NCI-H2171 treated with DMSO at 0.1 percent for 48 hours (cell line): ENCODE measurements at places on chromosomes 7 and 10.

GRCh38 chr7:156514851-156515250 is 125.7 kb upstream of the RNF32 start:
- DNase-seq: no peak

GRCh38 chr7:30136117-30136731 is 1.4 kb downstream of the MTURN start:
- DNase-seq: peak; percentile 6

- no peak for DNase-seq
Measured at GRCh38 chr10:58180666-58181065, 87.0 kb downstream of the IPMK start.

- DNase-seq: no peak
Measured at GRCh38 chr10:64369885-64370773, 848.9 kb downstream of the REEP3 start.

DNA sequence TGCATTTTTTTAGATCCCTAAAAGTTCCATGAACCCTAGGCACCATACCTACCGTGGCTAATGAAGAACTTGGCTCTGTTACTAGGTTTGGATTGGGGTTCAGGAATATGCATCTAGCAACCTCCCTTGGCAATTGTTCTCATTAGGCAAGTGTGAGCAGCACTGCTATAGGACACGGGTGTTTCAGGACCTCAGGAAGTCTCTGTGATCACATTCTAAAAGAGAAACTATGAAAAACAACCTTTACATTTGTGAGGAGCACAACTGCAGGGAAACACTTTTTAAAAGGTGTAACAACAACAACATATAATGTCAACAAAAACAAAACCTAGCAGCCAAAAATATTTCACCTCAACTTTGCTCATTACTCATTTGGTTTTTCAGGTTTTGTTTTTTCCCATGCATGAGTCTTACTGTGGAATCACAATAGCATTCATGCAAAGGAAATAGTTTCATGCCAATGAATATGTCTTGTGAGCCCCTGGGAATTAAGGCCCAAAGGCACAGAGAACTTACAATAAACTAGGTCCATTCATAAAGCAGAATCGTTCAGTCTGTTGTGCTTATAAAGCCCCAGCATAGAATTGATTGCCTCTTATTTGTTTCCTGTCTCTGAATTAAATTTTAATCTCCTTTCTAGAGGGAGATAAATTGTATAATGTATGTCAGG is 255.7 kb upstream of the DGKB start:
- DNase-seq: no peak

DNA sequence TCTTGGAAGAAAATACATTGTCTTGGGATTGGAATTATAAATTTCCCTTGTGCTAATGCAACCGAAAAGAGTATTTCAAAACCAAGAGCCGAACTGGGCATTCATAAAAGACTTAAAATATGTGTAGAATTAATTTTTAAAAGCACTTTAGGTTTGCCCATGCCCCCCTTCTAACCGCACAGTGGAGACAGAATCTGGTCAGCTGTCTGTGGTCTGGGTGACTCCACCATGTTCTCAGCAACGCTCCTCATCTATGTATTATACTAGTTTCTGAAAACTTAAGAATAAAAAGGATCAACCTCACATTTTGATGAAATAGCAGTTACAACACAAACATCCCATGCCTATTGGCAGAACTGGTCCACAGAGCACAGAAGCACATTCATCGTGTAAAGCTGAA is 192.6 kb upstream of the C7orf33 start:
- no peak for DNase-seq

- DNase-seq: peak; percentile 48
Measured at GRCh38 chr10:86399514-86399878, 32.9 kb upstream of the GRID1 start.

DNA sequence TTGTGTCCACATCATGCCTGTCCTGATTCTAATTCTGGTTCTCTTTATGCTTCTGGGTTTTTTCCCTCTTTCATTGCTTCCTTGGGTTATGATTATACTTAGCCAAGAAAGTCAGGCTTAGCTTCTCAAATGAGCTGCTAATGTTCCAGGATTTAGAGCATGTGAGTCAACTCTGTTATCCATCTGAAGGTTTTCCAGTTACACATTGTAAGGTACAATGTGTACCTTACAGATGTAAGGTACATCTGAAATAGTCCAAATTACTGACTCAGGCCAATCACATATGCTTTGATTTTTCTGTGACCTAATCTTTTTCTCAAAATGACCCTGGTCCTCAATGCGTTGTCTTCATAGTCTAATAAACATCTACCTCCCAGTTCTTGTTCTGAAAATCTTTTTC is 13.3 kb upstream of the MIOS start:
- DNase-seq: no peak

GRCh38 chr7:4247106-4247876 is 434.8 kb upstream of the FOXK1 start:
- DNase-seq: no peak

- DNase-seq: no peak
Measured at GRCh38 chr10:70479165-70479581, 606 bp downstream of the PALD1 start.

DNA sequence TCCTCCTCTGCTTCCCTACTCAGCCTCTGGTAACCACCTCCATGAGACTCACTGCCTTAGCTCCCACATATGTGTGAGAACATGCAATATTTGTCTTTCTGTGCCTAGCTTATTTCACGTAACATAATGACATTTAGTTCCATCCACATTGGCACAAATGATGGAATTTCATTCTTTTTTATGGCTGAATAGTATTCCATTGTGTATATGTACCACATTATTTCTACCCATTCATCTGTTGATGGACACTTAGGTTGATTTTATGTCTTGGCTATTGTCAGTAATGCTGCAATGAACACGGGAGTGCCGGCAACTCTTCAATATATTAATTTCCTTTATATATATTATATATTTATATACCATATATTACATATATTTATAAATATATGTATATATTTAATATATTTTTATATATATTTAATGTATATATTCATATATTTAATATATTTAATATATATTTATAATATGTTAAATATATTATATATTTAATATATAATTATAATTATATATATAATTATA is 1046.9 kb downstream of the DNAJB9 start:
- DNase-seq: no peak

DNA sequence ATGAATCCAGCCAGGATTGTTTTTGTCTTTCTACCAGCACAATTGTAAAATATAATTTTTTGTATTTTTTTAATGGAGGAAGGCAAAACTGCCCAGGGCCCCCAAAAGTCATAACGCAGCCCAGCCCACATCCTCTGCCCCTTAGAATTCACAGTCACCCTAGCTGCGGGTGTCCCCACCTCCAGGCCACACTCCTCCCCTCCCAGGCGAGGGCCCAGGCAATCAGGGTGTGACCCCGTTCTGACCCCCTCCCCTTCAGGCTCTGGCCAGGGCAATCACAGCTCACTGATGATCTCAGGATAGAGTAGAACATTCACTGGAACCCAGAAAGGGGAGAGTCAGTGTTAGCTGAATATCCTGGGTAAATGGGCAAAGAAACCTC is 92.0 kb upstream of the MACROH2A2 start:
- no peak for DNase-seq

- DNase-seq: no peak
Measured at GRCh38 chr10:31526681-31527080, 207.7 kb downstream of the ZEB1 start.

GRCh38 chr10:66455304-66455703 is 470.5 kb upstream of the LRRTM3 start:
- no peak for DNase-seq

- DNase-seq: no peak
Measured at GRCh38 chr10:78224602-78225001, 190.9 kb downstream of the RPS24 start.

DNA sequence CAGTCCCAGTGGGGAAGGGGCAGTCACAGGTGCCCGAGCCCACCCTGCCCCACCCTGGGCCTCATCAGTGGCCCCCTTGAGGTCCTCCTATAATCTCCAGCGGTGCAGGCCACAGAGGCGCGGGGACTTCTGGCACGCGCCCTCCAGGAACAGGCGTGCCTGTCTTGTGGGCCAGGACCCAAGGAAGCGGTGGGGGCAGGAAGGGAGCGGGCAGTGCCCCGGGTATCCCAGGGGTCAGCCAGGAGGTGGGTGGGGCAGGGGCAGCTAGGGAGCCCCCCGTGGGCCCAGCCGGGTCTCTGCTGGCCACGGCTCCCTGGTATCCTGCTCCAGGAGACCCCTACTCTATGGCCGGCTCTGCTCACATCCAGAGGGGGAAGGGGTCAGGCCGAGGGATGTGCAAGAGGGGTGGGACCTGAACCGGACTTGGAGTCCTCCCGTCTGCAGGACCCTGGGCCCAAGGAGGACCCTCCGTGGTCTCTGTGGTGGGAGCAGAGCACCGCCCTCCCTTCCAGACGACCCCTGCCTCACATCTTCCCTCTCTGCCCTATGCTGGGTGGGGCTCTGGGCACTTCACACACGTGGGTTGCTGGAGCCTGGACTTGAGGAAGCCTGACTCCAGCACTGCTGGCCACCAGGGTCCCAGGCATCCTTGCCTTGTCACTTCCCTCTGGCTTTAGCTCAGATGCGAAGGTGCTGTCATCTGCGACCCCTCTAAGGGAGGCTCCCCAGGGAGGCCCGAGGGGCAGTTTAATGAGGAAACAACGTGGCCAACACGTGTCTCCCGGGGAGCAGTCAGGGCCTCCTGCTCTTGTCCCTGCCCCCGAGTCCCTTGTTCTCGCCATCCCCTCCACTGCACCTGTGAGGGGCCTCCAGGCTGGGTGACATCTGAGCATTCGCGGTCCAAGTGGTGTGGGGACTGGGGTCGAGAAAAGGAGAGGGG is 18.3 kb upstream of the GRIFIN start:
- DNase-seq: no peak
